ENCODE measurements at places on chromosomes 5 and 9.
A peak's percentile ranks its signal among the peaks of the same experiment; 100 is the strongest.

GRCh38 chr5:152113401-152113800 lies 188.8 kb upstream of the GLRA1 start:
- DNase-seq: no peak

- DNase-seq: no peak
Observed at GRCh38 chr9:5626727-5627634, 1.9 kb upstream of the RIC1 start.

- peak; percentile 9 for DNase-seq
Observed at GRCh38 chr9:17481565-17481964, 97.3 kb upstream of the SH3GL2 start.

DNA sequence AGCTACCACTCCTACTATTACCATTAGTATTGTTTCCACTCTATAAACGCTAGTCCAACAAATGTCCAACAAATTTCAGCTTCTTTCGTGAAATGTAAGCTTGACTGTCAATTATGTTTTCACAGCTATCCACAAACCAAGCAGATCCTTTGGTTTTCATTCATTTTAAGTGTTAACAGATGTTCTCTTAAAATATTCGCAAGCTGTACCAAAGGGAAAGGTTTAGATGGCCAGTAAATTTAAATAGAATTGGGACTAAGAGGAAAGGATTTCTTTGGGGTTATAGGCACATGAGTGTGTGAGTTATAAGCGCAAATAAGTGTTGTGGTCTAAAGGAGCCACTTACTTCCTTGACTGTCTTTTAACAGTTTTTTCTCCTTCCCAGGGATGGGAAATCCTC lies 136.8 kb upstream of the ADRA1B start:
- no peak for DNase-seq

- DNase-seq: no peak
Observed at GRCh38 chr9:118991366-118992285, 377.6 kb downstream of the BRINP1 start.

- no peak for DNase-seq
Observed at GRCh38 chr5:147369742-147370374, 135.0 kb downstream of the STK32A start.

- DNase-seq: no peak
Observed at GRCh38 chr5:72149742-72150141, 42.5 kb downstream of the MAP1B start.

All from DMS153 (cell line).